ENCODE measurements at places on chromosomes 11 and 22. TPM values are rescaled to one million over a fixed set of nuclear protein-coding genes. Genes with fewer than 3 reads are reported as not detected.

DNA sequence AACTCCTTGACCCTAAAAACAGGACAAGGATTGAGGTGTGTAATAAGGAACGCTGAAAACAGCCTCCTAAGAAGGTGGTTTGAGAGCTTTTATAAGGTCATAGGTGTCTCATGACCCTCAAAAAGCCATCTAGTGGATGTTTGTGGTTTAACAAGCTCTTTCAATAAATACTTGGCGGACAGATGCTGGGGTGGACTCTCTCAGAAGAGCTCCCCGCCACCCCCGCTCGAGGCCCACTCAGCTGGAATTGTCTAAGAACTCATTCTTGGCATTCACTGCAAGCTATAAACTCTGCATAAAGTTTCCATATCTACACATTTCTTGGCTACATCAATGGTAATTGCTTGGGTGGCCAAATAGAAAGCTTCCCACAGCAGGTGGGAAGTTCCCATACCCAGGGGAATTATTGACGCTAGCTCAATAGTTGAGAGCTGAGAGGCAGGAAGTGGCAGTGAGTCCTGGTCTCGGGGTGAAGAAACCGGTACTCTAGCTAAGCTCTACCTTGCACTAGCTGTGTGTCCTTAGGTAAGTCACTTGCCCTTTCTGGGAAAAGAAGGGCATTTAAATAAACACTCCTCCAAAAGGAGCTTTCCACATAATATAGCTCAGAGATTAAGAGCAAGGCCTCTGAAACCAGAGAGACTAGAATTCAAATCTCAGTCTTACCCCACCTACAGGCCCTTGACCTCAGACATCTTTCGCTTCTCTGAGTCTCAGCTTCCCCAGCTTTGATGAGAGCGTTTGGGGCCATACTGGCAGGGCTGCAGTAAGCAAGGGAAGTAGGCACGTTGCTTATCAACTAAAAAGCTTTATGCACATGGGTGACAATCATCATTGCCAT is 6.4 kb downstream of the MS4A15 start:
- no peak overlapping the region for H3K4me3 ChIP-seq
- H3K27me3 ChIP-seq: peaks cover 62% of the 10 kb centered on the region
- H3K27ac ChIP-seq: no peak overlapping the region
- peaks cover 15% of the 10 kb centered on the region for H3K4me1 ChIP-seq

DNA sequence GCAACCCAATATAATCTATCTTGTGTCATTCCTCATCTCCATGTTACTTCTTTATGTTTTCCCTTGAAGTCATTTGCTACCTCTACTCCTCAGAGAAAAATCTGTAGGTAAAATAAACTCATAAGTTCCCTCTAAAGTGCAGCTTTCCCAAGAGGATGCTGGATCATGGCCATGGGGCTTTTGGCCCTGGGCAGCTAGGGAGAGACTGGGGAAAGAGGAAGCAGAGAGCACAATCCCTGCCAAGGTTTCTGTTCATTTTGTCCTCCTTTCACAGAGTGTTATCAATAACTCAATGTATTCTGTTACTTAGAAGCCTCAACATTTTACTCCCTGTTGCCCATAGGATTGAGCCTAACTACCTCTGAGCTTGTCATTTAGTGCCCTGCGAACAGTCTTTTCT is 9.0 kb downstream of the RNF121 start:
- no peak overlapping the region for H3K4me3 ChIP-seq
- H3K36me3 ChIP-seq: peaks cover 19% of the 10 kb centered on the region
- no peak overlapping the region for H3K27ac ChIP-seq

GRCh38 chr11:14070896-14071295 is 108.4 kb downstream of the SPON1 start:
- H3K27me3 ChIP-seq: peaks cover 1% of the 10 kb centered on the region
- DNase-seq: no peak
- H3K4me1 ChIP-seq: peaks cover 44% of the 10 kb centered on the region
- H3K27ac ChIP-seq: no peak overlapping the region
- H3K4me3 ChIP-seq: no peak overlapping the region

- DNase-seq: no peak
- H3K27ac ChIP-seq: no peak overlapping the region
- H3K36me3 ChIP-seq: peaks cover 11% of the 10 kb centered on the region
These were observed 17.4 kb downstream of the BTBD10 start for GRCh38 chr11:13445588-13445987.

- H3K4me1 ChIP-seq: no peaks in the 10 kb centered on the region
- no peak for DNase-seq
- H3K4me3 ChIP-seq: no peak overlapping the region
- H3K36me3 ChIP-seq: no peaks in the 10 kb centered on the region
- no peak overlapping the region for H3K27ac ChIP-seq
These were observed 110.4 kb upstream of the CSNK2A3 start for GRCh38 chr11:11463405-11463804.

DNA sequence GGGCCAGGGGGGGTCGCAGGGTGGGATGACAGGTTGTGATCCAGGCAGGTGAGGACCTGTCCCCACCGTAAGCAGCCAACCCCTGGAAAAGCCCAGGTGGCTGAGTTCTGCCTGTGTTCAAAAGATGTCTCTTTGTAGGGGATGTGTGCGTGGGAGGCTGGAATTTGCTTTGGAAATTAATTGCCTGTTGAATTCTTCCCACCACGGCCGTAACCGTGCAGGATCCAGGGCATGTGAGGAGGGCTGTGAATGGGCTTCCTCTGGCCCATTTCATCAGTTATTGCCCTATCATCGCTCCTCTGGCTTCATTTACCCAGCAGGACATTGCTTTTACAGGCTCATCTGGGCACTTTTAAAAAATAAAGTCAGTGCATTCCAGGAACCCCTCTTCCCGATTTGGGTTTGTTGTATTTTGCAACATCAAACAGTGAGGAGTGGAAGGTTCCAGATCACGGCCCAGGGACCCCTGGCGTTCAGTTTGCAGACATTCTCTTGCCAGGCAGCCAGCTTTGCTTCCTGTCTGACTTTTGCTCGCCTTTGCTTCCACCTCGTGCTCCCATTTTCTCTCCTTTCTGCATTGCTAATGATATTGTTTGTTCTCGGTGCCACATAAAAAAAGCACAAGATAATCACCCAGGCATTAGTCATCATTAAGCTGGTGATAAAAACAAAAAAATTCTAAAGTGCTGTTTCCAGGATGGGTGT is 1306.6 kb downstream of the BRD1 start:
- H3K27me3 ChIP-seq: peaks cover 6% of the 10 kb centered on the region
- H3K4me1 ChIP-seq: no peaks in the 10 kb centered on the region
- no peak overlapping the region for H3K4me3 ChIP-seq
- no peaks in the 10 kb centered on the region for H3K36me3 ChIP-seq
- no peak overlapping the region for H3K27ac ChIP-seq

DNA sequence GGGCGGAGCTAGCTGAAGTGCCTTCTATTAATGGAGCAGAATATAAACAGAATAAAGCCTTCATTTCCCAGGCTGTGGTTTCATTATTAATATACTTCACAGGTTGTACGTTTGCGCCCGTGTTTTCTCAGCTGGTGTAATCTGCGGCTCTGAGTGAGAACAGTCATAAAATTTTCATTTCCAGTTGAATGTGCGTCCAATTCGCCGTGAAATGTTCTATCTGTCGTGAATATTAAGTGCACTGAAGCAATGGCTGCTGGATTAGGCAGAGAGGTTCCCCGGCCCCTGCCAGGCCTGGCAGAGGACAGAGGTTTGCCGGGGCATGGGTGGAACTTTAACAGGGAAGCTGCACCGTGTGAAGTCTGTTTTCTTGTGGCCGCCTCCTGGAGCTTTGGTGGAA is 874.4 kb downstream of the NTM start:
- DNase-seq: no peak
- no peaks in the 10 kb centered on the region for H3K4me1 ChIP-seq
- H3K4me3 ChIP-seq: no peak overlapping the region
- no peaks in the 10 kb centered on the region for H3K27me3 ChIP-seq
- no peak overlapping the region for H3K27ac ChIP-seq

- peaks cover 6% of the 10 kb centered on the region for H3K36me3 ChIP-seq
- peaks cover 21% of the 10 kb centered on the region for H3K4me1 ChIP-seq
- no peak overlapping the region for H3K27ac ChIP-seq
- H3K4me3 ChIP-seq: no peak overlapping the region
- no peaks in the 10 kb centered on the region for H3K27me3 ChIP-seq
These were observed 21.6 kb downstream of the PPARA start for GRCh38 chr22:46171940-46172339.

DNA sequence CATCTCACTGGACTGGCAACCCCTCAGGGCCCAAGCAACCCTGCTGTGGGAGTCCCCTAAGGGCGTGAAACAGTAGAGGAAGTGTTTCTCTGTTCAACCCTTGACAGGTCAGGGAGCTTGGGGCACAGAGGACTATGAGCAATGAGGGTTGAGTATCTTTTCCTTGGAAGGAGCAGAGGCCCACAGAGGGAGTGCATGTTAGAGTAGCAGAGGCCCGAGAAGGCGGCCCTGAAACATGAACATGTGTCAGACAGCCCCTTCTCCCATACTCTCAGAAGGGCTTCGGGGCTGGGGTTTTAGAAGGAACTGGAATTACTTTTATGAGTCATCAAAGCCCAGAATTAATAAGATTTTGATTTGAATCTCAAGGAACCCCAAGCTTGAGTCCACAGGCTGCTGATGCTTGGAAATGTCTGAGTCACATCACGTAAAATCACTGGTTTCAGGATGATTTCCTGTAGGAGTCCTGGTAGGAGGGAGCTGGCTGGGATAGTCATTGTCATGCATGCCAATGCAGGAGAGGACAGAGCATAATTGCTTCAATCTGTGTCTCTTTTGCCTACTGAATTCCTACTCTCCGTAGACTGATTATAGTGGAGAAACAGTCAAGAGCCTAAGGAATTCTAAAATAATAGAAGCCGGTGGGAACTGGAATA is 22.6 kb downstream of the C11orf71 start:
- no peak overlapping the region for H3K27ac ChIP-seq
- no peaks in the 10 kb centered on the region for H3K4me1 ChIP-seq
- no peak for DNase-seq
- no peaks in the 10 kb centered on the region for H3K36me3 ChIP-seq
- no peak overlapping the region for H3K4me3 ChIP-seq

DNA sequence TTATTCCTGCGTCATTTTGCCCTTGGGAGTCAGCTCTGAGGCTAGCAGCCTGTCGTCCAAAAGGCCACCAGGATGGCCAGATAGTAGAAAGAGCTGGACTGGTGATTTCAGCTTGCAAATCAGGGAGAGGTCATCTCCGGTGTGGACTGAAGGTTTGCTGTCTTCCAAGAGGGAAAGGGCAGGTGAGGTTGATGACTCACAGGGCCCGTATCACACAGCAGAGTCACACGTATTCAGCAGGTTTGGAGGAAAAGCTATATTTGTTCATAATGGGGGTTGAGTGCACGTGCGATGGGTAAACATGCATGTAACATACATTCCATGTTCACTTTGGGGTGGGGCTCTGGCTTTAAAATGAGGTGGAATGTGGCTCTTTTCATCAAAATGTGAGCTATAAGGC is 25.6 kb downstream of the MRPL21 start:
- no peak overlapping the region for H3K4me3 ChIP-seq
- H3K27me3 ChIP-seq: no peaks in the 10 kb centered on the region
- no peak overlapping the region for H3K27ac ChIP-seq

- H3K36me3 ChIP-seq: no peaks in the 10 kb centered on the region
- no peak overlapping the region for H3K4me3 ChIP-seq
- H3K27ac ChIP-seq: no peak overlapping the region
- peaks cover 4% of the 10 kb centered on the region for H3K4me1 ChIP-seq
- H3K27me3 ChIP-seq: no peaks in the 10 kb centered on the region
- DNase-seq: no peak
These were observed 246.2 kb downstream of the GRM5 start for GRCh38 chr11:88819616-88820015.

DNA sequence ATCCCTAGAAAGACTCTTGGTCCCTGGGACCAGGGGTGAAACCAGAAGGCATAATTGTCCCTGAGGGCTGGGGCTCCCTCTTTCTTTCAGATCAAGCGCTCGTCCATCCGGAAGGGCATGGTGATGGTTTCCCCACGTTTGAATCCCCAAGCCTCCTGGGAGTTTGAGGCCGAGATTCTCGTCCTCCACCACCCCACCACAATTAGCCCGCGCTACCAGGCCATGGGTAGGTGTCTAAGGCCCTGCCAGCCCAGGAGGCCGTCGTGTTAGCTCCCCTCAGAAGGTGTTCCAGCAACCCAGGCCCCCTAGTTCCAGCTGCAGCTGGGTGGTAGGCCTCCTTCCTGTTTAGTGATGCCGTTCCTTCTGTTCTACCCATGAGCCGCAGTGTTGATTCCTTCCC is 21.4 kb downstream of the GTPBP1 start:
- H3K4me1 ChIP-seq: peaks cover 9% of the 10 kb centered on the region
- H3K4me3 ChIP-seq: no peak overlapping the region
- peak overlapping the region; percentile 72 for H3K27ac ChIP-seq

DNA sequence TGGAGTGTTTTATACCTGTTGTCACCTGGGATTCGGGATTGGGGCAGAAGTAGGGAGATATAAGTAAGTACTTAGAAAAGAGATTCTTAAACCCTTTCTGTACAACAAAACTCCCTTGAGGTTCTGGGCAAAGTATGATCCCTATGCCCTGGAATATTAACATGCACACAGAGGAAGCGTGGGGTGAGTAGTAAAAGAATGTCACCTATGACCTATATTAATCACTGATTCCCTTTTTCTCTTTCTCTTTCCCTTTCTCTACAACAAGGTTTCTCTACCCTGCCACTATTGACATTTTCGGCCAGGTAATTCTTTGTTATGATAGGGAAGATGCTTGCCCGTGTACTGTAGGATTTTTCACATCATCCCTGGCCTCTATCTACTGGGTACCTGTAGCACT is 209.7 kb upstream of the PLET1 start:
- no peaks in the 10 kb centered on the region for H3K4me1 ChIP-seq
- no peak overlapping the region for H3K4me3 ChIP-seq
- H3K27me3 ChIP-seq: peaks cover 12% of the 10 kb centered on the region
- H3K27ac ChIP-seq: no peak overlapping the region

DNA sequence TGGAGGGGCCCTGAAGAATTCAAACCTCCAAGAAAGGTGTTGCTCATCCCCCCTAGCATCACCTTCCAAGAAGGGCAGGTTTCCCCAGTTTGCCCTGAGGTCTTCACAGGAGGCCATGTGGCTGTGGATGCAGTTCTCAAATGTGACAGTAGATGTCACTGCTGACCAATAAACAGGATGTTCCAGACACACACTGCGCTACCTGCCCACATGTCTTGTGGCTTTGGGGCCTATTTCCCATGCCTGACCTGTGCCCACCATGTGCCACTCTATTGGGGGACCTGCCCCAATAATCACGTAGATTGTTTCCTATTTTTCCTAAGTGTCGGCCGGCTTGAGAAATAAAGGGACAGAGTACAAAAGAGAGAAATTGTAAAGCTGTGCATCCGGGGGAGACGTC is 4.5 kb downstream of the GSTT2 start:
- H3K36me3 ChIP-seq: no peaks in the 10 kb centered on the region
- DNase-seq: peak; percentile 53

- H3K4me3 ChIP-seq: no peak overlapping the region
- no peaks in the 10 kb centered on the region for H3K4me1 ChIP-seq
- no peak overlapping the region for H3K27ac ChIP-seq
- DNase-seq: no peak
- H3K36me3 ChIP-seq: no peaks in the 10 kb centered on the region
These were observed 897 bp downstream of the PNPLA5 start for GRCh38 chr22:43890901-43891331.

The TRIM29 gene
- total RNA-seq: not detected

The KRTAP5-10 gene
- not detected for total RNA-seq

The GGTLC2 gene
- not detected for total RNA-seq

The CLCF1 gene
- total RNA-seq: 1.1 TPM

The RRAS2 gene
- 16.2 TPM for total RNA-seq

The DCHS1 gene
- 14.9 TPM for total RNA-seq

The TIMP3 gene
- 0.10 TPM for total RNA-seq

The TSPAN4 gene
- 8.9 TPM for total RNA-seq

The DEUP1 gene
- total RNA-seq: not detected

The RCE1 gene
- 32.2 TPM for total RNA-seq
